BJ (cell line): ENCODE measurements at places on chromosomes 5 and 9. TPM values are rescaled to one million over a fixed set of nuclear protein-coding genes. Genes with fewer than 3 reads are reported as not detected.

LEAP2 gene
- 0.31 and 0.70 TPM in 2 replicates for polyA plus RNA-seq

SLC6A19 gene
- polyA plus RNA-seq, result not detected in 2 replicates

MAMDC2 gene
- polyA plus RNA-seq, result 28.0 and 35.8 TPM in 2 replicates

MEGF9 gene
- polyA plus RNA-seq, result 1.1 and 2.0 TPM in 2 replicates

PCDHA2 gene
- 0.02 TPM in 1 of 2 replicates, not detected in the other for polyA plus RNA-seq
